Fibroblast of skin of scalp (primary cell): ENCODE measurements at places on chromosomes 3 and 15.

DNA sequence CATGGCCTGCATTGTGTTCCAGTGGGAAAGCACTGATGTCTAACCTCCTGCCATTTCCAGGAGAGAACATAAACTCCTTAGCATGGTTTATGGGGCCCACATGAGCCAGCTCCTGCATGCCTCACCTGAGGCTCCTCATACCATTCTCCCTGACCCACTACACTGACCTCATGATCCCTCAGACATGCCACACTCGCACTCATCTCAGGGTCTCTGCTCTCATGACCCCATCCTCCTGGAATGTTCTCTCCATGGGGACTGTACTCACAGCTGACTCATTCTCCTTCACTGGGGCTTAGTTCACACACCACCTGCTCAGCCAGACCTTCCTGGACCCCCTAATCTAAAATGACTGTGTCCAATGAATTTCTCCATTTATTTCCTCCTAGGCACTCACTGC is 4.0 kb upstream of the LMCD1 start:
- peak; percentile 56 for DNase-seq

DNA sequence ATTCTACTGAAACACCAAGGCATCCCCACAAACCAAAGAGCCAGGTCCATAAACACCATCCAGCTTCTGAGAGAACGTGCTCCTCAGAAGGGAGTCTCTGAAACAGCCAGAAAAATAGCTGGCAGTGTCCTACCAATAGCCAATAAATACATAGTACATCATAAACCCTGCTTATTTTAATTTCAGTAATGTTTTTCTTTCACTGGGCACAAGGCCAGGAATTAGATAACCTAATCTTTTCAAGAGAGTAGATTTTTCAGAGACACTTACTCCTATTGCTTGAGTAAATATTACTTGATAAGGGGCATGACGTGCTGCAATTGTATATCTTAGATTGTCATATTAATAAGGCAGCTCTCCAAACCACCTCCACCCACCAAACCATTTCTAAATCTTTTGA is 22.7 kb downstream of the GADL1 start:
- DNase-seq, result no peak

DNA sequence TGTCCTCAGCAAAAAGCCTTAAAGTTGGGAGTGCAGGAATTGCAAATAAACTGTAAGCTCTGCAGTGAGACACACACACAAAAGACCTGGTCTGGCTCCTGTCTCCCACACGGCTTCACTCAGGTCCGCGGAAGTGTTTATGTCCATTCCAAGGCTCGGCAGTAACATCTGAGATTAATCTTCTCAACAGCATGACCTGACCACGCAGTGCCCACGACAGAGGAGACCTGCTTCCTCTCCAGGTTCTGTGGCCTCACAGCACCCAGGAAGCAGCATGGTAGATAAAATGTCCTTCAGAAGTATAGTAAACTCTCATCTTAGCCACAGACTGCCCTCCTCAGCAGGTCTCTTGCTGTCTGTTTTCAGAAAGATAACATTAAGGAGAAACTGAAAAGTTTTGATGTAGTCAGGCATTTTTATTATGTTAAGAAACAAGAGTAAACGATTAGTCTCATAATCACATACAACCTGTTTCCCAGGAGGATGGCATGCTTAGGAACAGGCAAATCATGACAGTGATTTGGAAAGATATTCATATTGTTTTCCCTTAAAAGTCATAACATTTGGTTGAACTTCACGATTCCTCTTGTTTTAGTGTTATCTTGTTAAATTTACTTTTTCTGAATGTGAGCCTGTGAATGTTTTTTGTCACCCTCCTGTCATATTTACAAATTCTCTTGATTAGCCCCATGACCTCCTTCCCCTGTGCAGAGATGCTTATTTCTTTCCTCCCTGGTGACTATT is 34.6 kb downstream of the CD200R1L start:
- no peak for DNase-seq

- DNase-seq, result no peak
Measured at GRCh38 chr3:4820296-4821121, 158.7 kb upstream of the BHLHE40 start.

- DNase-seq, result no peak
Measured at GRCh38 chr3:46701181-46701939, at the start of gene TMIE. TMIE (plus strand) TSS chr3:46701392; CDS start chr3:46701488, 96 bp downstream.

DNA sequence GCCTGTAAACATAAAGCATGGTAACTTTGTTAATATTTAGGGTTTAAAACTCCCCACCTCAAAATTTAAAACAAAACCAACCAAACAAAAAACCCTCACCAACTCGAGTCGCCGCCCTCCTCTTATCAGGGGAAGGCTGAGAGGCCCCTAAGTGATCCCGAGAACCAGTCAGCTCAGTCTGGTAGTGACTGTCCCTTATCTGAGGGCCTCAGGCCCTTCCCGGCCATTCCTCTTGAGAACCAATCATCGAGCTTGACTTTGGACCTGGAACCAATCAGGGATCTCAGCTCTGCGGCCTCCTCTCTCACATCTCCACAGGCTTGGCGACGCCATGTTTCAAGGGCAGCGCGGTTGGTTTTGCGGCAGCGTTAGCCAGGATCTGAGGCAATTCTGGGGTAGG is at the start of gene TERB2:
TSS of gene TERB2 (plus strand) at position 300 of the 400 bp plus-strand sequence. CDS start at position 332, 32 bp downstream.
- DNase-seq, result no peak

DNA sequence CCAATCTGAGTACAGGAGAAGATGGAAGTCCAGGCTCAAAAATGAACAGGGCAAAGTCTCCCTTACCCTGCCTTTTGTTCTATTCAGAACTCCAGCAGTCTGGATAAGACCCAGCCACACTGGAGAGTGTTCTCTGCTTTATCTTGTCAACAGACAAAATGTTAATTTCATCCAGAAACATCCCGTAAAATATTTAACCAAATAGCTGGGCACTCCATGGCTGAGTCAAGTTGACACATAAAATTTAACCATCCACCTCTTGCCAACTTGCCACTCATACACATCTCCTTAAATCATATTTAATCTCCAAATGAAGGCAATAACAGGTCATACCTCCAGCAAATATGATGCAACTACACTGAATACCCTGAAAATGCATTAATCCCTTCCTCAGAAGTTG is 33.6 kb downstream of the MKRN3 start:
- DNase-seq, result no peak

DNA sequence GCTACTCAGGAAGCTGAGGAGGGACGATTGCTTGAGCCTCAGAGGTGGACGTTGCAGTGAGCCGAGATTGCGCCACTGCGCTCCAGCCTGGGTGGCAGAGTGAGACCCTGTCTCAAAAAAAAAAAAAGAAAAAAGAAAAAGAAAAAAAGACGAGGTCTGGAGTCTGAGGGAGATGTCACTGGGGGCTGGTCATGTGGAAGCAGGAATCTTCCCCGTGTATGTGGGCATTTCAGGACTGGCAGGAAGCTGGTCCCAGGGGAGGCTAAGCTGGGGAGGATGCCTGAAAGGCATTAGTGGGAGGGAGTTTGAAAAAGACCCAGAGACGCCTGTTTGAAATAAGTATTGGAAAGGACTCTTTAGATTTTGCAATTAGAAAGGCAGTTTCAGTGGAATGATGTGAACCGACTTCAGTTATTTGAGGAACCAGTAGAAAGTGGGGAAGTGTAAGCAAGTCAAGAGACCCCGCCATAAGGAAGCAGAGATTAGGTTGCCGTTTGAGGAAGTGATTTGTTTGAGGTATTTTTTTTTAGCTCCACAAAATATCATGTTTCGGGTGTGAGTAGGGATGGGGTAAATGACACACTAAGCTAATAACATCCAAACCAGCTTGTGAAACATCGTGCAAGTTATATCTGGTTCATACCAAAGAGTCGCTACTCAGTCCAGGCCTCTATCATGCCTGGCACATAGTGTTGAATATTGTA is 55.5 kb downstream of the ST6GAL1 start:
- DNase-seq, result peak; percentile 51

DNA sequence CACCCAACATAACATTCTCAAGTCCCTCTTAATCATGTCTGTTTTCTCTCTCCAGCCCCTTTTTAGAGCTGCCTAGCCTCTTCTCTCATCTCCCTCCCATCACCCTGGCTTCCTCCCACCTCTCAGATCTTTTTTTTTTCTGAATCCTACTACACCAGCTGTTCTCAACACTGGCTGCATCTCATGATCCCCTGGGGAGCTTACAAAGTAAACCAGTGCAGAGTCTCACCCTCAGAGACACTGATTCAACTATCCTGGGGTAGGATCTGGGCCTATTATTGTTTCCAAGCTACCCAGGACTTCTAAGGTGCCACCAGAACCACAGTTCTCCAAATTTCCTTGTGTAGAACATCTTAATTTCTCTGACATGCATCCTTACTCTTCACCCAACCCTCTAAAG is 50.3 kb upstream of the ACAN start:
- DNase-seq, result peak; percentile 34

DNA sequence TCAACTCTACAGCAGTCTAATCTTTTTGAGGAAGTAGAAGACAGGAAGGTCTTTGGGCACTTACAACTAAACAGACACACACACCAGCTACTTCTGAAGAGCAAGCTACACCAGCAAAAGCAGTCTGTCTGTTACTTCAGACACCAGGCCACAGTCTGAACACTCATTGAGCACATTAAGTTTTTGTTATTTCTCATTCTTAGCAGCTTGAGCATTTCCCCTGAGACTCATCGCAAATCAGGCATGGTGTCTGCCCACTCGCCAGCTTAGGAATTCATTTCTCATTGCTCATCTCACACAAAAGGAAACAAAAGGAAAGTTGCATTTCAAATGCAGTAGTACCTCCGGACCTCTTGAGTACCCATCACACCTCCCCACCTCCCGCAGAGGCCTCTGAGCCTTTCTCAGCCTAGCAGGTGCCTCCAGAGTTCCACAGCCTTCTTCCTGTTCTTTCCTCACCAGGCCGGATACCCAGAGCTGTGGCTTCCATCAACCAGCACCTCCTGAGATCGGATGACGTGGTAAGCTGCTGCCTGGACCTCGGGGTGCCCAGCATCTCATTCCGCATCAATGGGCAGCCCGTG is 302.0 kb downstream of the RYR3 start:
- DNase-seq, result peak; percentile 31

DNA sequence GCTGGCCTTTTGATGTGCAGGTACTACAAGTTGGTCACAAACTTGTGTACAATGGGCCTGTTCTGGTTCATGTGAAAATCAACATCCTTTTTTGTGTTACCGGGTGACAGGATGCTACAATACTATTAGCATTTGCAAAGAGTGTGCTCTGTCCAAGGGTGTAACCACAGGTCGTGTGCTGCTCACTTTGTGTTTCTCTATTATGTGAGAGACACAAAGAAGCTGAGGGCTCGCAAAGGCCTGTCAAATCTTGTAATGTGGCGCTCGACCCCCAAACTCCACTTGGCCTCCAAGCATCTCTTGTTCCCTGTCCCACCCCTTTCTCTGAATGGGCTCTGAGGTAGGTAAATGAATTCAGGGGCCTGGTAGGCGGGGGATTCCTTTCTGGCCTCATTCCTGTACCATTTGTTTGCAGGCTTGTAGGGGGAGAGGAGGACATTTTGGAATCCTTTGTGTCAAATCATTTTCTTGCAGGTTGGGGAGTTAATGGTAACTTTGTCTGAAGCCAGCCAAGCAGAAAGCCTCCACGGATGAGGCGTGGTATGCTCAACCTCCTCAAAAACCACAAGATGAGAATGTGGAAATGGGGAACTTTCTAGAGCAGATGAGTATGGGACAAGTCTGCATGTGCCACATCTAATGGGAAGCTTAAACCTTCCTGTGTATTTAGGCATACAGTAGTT is 109.1 kb downstream of the OPA1 start:
- peak; percentile 6 for DNase-seq

DNA sequence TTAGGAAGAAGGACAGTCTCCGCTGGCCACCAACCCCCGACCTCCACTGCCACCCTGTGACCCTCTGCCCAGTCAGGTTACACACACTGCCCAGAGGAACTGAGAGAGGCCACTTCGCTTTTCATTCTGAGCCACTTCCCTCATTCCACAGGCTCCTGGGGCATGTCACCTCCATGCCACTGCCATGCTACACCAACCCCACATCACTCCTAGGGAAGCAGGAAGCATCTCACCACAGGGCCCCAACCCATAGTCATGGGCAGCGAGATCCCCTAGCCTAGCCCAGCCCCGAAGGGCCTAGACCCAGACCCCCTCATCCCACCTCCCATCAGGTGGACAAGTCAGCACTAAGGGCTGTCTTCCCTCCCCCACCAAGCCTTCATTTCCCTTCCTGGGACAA is 1.4 kb downstream of the PLCB2 start:
- DNase-seq, result no peak

DNA sequence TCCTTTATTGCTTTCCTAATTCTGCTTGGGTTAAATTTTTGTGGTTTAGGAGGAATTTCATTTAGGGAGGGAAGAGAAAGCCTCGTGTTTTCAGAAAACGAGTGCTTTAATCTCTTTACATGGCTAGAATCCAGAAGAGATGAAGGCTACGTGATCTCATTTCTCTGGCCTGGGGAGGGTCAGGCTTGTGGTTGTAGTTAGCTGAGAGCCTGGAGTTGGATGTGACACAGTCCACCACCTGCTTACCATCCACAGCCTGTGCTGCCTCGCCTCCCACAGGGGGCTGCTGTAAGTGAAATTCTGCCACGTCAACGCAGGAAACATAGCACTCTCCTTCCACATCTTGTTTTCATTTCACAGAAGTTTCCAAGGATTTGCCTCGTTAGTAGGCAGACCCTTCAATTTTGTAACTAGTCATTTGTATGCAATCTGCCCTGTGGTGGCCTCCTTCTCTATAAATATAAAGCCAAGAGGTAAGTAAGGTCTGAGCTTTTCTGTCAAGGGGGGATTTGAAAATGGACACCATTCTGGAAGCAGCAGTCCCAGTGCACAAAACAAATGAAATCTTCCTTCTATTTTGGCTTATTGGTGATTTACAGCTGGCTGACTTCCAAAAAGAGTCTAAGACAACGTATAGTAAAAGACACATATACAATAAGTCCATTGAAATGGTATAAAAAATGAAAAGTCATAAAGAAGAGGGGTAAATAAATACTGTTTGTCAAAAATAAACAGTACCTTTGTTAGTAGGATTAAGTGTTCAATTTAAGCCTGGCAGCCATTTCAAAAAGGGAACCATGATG is 3.4 kb downstream of the GXYLT2 start:
- peak; percentile 98 for DNase-seq

GRCh38 chr15:63339006-63339766 is 42.5 kb downstream of the CA12 start:
- DNase-seq, result no peak
